LNCaP clone FGC (cell line): ENCODE measurements at places on chromosomes 4 and X.

DNA sequence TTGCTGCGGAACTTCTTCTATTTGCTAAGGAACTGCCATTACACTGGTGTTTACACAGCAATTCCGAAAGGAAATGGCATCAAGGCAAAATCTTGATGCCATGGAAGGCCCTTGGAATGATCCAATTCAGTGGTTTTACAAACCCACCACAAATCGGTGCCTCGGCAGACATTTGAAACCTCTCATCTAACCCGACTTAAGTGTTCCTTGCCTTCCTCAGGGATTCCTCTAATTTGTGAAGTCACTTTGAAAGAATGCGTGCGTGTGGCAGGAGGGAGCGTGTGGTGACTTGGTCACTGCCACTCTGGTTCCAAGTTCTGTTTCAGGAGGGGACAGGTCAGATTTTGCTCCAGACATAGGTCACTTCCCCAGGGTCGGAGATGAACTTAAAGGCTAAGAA is 4.8 kb downstream of the NOP14 start:
- no peak for DNase-seq

- DNase-seq, result no peak
Measured at GRCh38 chrX:107804427-107804826, 21.2 kb upstream of the MID2 start.

GRCh38 chr4:108352664-108353308 is 184.1 kb upstream of the LEF1 start:
- peak; percentile 88 for DNase-seq

GRCh38 chrX:38965888-38966287 is 164.6 kb downstream of the MID1IP1 start:
- no peak for DNase-seq

DNA sequence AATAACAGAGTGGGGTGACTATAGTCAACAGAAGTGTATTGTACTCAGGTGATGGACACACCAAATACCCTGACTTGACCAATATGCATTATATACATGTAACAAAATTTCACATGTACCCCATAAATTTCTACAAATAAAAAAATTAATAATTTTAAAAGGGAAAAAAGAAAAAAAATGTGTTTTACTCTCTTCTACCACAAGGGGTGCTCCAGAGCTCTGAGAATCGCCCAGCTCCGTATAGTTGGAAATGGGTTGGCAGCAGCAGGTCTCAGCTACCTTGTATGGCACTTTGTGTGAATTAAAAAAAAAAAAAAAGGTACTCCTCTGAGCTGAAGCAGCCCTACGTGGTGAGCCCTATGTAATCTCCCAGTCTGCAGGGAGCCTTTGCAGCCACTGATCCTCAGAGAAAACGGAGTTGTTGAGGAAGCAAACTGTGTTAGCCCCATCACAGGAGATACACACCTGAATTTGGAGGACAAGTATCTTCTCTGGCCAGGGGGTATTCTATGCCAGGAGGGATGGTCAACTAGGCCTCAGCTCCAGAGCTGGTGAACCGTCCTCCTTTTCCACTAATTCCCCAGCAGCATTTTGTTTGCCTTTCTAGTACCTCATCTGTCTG is 17.2 kb upstream of the POLA1 start:
- no peak for DNase-seq

- DNase-seq, result no peak
Measured at GRCh38 chr4:18291981-18292380, 270.4 kb upstream of the LCORL start.

- no peak for DNase-seq
Measured at GRCh38 chr4:4837316-4837715, 22.1 kb upstream of the MSX1 start.

DNA sequence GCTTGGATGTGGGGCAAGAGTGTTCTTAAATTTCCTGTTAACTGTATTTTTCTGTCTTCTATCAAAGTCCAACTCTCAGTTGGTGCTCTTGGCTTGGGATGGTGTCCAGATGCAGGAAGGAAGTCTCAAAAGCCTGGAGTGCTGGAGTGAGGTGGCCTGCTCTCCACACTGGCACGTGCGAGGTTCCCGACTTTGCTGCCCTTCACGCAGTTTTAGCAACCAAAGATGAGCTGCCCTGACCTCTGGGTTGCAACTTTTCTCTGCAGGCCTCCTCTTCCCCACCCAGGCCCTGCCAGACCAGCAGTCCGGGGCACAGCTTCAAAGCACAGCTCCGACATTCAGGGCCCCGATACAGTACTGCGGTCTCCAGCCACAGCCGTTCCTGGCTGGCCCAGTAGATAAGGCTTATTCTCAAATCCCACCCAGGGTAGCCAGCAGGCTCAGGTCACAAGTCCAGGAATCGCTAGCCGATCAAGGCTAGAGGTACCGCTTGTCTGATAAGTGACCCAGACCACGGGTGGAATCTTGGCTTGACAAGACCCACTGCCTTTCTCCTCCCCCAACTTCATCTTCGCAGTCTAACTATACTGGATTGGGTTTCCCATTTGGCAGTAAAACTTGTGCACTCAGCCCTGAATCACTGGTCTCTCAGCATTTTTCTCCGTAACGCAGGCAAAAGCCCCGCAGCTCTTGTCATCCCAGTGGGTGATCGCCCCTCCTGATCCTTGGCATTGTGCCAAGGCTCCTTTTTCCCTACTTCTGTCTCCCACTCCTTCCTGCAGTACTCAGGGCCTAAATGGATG is 21.8 kb upstream of the JADE1 start:
- no peak for DNase-seq

DNA sequence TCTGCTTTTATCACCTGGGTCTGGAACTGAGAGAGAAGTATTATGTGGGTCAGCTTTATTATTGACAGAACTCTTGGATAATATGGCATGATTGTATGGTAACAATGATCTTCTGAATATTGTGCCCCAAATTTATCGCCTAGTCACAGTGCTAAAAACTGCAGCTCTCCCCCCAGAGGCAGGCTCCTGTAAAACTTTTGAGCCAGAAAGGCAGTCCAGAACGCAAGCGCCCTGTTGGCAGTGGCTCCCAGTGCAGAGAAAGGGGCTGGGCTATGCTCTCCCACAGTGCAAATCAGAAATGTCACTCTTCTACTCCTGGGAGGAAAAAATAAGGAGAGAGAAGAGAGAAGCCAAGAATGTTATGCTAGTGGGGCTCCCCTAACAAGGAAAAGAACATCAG is 50.5 kb downstream of the HELT start:
- DNase-seq, result no peak

GRCh38 chrX:103932133-103932532 is 30.3 kb upstream of the TMSB15B start:
- DNase-seq, result no peak

GRCh38 chr4:169084954-169085353 is 74.9 kb upstream of the CBR4 start:
- no peak for DNase-seq

- no peak for DNase-seq
Measured at GRCh38 chr4:10083861-10084641, 32.5 kb downstream of the WDR1 start.

DNA sequence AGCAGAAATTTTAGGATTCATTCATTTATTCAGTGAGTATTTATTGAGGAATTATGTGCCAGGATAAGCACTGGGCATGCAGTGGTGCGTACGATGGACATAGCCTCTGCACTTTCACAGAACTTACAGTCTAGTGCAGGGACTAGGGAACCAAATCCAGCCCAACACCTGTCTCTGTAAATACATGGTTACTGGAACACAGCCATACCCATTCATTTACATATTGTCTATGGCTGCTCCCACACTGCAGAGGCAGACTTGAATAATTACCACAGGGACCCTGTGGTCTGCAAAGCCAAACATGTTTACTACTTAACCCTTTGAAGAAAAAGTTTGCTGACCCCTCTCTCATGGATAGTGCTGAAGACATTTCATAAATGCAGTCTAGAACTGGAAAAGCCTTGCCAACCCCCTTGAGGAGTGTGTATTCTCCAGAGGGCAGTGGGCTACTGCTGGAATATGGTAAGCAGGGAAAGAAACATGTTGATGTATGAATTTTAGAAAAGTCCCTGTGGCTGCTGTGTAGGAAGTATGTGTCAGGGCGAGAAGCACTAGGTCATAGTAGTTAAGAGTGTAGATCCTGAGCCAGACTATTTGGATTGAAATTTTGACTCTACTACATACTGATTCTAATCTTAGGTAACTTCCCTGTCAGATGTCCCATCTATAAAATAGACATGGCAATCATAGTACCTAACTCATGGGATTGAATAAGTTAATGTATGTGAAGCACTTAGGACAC is 75.5 kb downstream of the GALNT7 start:
- DNase-seq, result no peak

GRCh38 chrX:46693149-46693548 is 65.8 kb downstream of the SLC9A7 start:
- DNase-seq, result no peak

DNA sequence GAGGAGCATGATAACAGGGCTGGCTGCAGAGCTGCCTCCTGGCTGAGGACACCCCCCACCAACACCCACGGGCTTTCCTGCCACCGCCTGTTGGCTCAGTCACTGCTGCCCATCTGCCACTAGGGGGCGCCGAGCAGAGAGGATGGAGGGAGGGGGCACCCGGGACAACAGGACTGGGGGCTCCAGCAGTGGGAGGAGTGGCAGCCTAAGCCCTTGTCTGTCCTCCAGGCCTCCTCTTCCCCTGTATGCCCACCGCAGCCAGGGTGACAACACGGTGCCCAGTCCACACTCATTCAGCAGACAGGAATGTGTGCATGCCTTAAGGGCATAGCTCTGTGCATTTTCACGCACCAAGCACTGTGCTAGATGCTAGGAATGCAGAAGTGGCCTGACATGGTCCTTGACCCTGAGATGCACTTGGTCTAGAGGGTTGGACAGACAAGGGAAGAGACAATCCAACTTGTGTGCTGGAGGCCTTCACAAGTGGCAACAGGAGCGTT is 149.9 kb downstream of the AMMECR1 start:
- no peak for DNase-seq
